ENCODE measurements at places on chromosomes 7 and 10.
A peak's percentile ranks its signal among the peaks of the same experiment; 100 is the strongest.

DNA sequence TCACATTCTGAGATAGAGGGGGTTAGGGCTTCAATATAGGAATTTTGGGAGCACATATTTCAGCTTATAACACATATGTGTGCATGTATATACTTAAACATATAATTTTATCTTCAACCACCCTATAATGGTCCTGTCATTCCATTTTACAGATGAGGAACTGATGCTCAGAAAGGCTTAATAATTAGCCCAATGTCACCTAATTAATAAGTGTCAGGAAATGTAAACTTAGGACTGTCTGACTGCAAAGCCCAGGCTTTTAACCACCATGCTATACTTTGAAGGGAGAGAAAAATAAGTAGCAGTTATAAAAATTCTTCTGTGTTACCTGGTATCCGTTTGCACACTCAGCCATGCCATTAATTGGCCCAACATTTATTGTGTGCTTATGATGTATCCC is 172.6 kb downstream of the SKIDA1 start:
- no peak for DNase-seq
- no peak overlapping the region for H3K4me3 ChIP-seq
- no peaks in the 10 kb centered on the region for H3K27me3 ChIP-seq
- H3K27ac ChIP-seq: no peak overlapping the region
- H3K36me3 ChIP-seq: no peaks in the 10 kb centered on the region
- peaks cover 14% of the 10 kb centered on the region for H3K4me1 ChIP-seq

GRCh38 chr7:40311307-40311706 is 176.5 kb downstream of the SUGCT start:
- no peak overlapping the region for H3K27ac ChIP-seq
- H3K4me1 ChIP-seq: no peaks in the 10 kb centered on the region
- no peak overlapping the region for H3K4me3 ChIP-seq
- no peaks in the 10 kb centered on the region for H3K36me3 ChIP-seq
- no peak for DNase-seq

DNA sequence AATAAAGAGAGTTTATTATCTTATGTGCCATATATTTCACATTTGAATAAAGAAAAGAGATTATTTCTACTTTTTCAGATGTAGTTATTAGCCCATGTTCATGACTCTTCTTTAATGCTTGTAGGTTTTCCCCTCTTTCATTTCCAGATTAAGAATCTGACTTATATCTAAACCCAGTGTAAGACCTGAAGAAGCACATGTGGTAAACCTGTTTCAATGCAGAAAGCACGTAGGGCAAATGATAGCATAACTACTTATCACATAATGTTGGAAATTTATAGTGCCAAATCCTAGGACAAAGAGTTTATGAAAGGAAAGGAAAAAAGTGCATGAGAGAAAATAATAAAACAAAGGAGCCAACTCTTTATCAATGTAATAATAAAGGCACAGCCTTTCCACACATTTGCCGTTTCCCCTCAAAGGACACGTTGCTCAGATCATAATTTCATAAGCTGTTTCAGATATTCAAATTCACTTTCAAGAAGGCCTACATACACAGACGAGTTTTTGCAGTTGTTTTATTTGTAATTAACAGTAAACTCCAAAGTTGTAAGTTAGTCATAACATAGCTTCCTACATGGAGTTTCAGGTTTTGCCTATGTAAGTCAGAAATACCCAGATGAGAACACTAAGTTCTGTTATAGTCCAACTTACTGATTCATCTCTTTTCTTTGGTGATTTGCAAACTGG is 88.8 kb upstream of the MDFIC start:
- H3K4me1 ChIP-seq: no peaks in the 10 kb centered on the region
- H3K36me3 ChIP-seq: no peaks in the 10 kb centered on the region
- no peak overlapping the region for H3K27ac ChIP-seq
- no peak for DNase-seq
- no peak overlapping the region for H3K4me3 ChIP-seq

DNA sequence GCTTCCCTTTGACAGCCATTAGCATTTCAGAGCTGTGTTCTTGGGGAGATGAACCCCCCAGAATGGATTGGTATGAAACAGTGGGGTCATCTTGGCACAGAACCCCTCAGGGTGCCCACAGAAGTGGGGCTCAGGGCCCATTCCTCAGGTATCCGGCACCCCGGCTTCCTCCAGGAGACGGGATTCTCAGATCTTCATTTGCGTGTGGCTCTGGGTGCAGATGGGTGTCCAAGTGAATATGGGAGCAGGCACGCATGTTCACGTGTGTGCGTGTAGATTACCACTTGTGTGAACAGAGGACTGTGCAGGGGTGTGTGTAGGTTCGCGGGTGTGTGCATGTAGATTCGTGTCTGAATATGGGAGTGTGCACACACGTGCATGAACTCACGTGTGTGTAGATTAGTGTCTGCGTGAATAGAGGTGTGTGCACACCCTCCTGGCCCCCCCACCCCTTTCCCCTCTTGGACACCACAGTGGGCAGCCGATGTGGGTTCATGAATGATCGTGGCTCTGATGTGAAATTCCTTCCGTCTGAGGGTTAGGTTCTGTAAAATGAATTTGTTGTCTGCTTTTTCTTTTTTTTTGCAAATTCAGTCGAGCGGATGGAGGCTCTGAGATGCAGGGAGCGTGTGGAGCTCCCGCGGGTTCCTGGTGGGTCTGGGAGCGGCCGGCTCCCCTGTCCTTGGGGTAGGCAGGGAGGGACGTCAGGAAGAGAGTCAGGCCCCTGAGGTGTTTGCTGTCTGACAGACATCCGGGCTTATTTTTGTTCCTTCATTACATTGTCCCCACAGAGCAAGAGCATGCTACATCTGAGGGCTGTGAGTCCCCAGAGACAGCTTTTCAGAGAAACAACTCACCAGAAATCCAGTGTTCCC is 7.4 kb downstream of the ELFN1 start:
- no peaks in the 10 kb centered on the region for H3K4me1 ChIP-seq
- no peaks in the 10 kb centered on the region for H3K36me3 ChIP-seq
- H3K4me3 ChIP-seq: no peak overlapping the region
- DNase-seq: no peak
- H3K27me3 ChIP-seq: peaks cover 34% of the 10 kb centered on the region

DNA sequence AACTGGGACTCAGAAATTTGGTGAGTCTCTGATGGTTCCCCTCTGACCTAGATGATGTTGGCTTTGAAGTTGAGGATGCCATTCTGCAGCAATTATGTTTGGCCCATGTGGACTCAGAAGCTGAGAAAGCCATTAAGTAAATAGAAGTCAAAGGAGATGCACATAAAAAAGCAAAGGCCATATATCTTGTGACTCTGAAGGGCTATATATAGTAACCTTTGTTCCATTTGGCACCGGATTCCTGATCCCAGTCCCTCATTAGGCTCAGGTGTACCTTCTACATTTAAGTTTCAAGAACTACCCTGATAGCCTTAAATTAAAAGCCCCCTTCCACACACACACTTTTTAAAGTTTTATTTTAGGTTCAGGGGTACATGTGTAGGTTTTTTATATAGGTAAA is 50.0 kb upstream of the PDK4 start:
- no peaks in the 10 kb centered on the region for H3K27me3 ChIP-seq
- H3K36me3 ChIP-seq: no peaks in the 10 kb centered on the region
- peaks cover 6% of the 10 kb centered on the region for H3K4me1 ChIP-seq
- no peak overlapping the region for H3K4me3 ChIP-seq
- DNase-seq: no peak

- H3K36me3 ChIP-seq: peaks cover 88% of the 10 kb centered on the region
- no peak overlapping the region for H3K4me3 ChIP-seq
- no peaks in the 10 kb centered on the region for H3K4me1 ChIP-seq
- H3K27ac ChIP-seq: no peak overlapping the region
- H3K27me3 ChIP-seq: no peaks in the 10 kb centered on the region
Observed at GRCh38 chr10:100508691-100509150, 10.9 kb downstream of the SEC31B start.

DNA sequence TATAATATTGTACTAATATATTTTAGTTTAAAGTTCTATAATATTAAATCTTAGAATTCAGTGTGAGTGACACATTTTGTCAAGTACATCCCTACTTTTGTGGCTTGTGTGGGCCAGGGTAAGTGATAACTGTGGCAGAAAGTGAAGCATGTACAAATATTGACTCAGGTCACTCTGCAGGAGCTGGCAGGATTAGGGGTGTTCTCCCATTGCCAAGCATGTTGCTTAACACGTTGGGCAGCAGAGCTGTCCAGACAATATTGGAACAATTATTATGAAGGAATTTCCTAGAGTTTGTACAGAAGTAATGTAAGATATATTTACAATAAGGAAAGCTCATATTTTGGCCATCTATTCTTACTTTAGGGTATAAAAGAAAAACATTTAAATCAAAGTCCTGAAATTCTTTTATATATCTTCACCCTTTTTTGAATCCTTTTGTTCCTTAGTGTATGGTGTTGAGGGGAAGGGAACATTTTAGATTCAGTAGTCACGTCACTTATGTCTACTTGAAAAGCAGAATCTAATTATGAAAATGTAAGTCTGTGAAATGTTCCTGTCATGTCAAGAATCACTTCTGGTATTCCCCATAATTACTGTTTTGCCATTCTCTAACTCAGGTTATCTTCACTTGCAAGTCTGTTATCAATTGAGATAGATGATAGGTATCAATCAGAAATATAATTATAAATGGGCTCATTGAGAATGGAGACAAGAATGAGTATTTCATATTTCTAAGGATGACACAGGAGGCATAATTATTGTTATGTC is 4.0 kb downstream of the HDAC9 start:
- no peak overlapping the region for H3K4me3 ChIP-seq
- no peak for DNase-seq
- no peaks in the 10 kb centered on the region for H3K27me3 ChIP-seq
- peak overlapping the region; percentile 93 for H3K27ac ChIP-seq
- no peaks in the 10 kb centered on the region for H3K36me3 ChIP-seq

DNA sequence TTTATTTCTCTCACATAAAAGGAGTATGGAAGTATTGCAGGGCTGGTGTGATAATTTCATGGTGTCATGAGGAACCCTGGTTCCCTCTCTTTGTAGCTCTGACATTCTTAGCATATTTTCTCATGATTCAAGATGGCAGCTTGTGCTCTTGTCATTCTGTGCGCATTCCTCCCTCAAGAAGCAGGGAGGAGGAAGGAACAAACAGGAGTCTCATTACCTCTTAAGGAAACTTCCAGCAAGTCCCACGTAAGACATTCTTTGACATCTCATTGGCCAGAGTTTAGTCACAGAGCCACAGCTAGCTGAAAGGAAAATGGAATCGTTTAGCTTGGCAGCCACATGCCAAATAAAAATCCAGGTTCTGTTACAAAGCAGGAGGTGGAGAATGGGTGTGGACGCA is 546.8 kb downstream of the LRMDA start:
- no peak overlapping the region for H3K4me3 ChIP-seq
- H3K27ac ChIP-seq: no peak overlapping the region
- no peaks in the 10 kb centered on the region for H3K27me3 ChIP-seq
- DNase-seq: no peak

DNA sequence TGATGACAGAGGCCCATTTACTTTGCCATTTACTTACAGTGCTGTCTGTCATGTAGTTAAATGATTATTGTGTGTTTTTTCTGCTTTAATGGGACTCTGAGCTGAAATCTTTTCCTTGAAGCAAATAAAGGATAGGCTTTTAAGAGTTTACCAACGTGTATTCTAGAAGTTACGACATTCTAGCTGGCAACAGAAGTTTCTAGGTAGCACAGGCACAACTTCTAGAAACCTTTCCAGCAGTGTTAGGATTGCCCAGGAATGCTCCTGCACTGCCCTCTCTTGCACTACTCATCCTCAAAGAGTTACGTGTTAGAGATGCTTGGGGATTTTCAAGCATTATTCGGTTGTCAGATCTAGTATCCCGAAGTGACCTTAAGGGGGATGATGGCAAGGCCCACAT is 42.5 kb upstream of the TMEM236 start:
- no peak for DNase-seq
- peaks cover 19% of the 10 kb centered on the region for H3K4me1 ChIP-seq
- no peak overlapping the region for H3K4me3 ChIP-seq
- no peaks in the 10 kb centered on the region for H3K27me3 ChIP-seq
- H3K36me3 ChIP-seq: peaks cover 62% of the 10 kb centered on the region
- H3K27ac ChIP-seq: no peak overlapping the region

GRCh38 chr7:42964849-42965805 is 33.0 kb downstream of the MRPL32 start:
- peak; percentile 22 for DNase-seq
- no peak overlapping the region for H3K4me3 ChIP-seq
- H3K27me3 ChIP-seq: no peaks in the 10 kb centered on the region
- H3K36me3 ChIP-seq: no peaks in the 10 kb centered on the region

- DNase-seq: no peak
- no peak overlapping the region for H3K27ac ChIP-seq
- peaks cover 8% of the 10 kb centered on the region for H3K4me1 ChIP-seq
- no peaks in the 10 kb centered on the region for H3K27me3 ChIP-seq
Observed at GRCh38 chr7:17401791-17402627, 103.6 kb downstream of the AHR start.

DNA sequence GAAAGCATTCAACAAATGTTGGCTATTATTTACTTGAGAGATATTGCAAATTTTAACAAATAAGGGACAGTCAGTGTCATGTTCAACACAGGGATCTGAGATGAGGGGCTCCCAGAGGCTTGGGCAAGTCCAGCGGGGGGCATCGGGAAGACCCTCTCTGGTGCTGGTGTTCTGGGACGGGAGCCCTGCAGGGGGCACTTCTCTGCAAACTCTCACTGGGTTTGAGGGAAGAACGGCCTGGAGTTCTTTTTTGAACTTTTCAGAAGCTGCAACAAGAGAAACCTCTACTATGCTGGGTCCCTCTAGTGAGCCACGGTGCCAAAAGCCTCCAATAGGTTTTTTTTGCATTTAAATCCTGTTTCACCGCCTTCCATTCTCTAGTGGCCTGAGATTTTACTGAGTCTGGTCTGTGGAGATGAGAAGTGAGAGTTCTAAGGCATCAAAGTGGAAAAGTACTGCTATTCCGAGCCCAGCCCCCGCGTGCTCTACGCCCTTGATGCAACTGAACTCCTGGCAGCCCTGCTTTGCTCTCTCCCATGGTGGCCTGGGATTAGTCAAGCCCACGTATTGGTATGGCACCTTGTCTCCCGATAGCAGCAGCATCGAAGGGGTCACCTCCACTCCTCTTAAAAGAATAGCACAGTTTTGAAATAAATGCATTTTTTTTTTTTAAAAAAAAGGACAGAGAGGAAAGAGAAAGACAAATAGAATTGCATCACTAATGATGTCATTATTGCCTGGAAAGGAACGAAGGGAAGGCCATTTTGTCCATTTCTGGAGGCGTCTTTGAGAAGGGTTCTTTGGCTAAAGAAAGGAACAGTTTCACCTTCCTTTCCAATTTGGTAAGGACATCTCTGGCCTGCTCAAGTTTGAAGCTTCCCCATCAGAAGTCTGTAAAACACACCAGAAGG is 43.5 kb downstream of the CLEC2L start:
- no peak for DNase-seq
- H3K27ac ChIP-seq: no peak overlapping the region
- no peaks in the 10 kb centered on the region for H3K27me3 ChIP-seq
